Activated T-cell treated with anti-CD3 and anti-CD28 coated beads for 24 hours (primary cell): ENCODE measurements at places on chromosomes 2 and 18.

DNA sequence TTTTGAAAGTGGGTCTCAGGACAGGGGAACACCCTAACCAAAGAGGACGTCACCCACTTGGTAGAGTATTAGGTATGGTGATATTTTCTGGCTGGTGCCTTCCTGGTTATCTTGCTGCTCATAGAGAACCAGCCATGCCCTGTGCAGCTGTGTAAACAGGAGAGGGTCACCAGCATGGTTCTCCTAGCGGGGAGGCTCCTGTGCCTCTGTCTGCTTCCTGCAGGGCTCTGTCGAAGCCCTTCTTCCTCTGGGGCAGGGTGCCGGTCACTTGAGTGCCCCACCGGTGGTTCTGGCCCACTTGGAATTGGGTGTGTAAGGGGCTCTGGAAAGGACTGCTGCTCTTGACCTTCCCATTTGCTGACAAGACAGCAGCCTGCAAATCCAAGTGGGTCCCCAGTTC lies 131.6 kb upstream of the MSH6 start:
- no peak for DNase-seq

GRCh38 chr2:217947383-217948350 lies 55.1 kb downstream of the TNS1 start:
- no peak for DNase-seq

DNA sequence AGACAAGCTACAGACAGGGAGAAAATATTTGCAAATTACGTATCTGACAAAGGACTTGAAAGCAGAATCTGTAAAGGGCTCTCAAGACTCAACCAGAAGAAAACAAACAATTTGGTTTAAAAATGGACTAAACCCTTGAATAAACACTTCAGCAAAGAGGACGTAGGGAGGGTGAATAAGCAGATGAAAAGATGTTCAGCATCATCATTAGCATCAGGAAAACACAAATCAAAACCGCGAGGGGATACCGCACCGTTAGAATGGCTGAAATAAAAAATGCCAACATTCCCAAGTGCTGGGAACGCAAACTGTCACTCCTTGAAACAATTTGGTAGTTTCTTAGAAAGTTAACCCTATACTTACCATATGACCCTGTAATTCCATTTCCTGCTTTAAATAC lies 136.7 kb downstream of the MBP start:
- no peak for DNase-seq

GRCh38 chr2:2777213-2777612 lies 446.1 kb upstream of the MYT1L start:
- no peak for DNase-seq

- DNase-seq, result no peak
These were observed 414.2 kb upstream of the CHST9 start for GRCh38 chr18:27599202-27599829.

DNA sequence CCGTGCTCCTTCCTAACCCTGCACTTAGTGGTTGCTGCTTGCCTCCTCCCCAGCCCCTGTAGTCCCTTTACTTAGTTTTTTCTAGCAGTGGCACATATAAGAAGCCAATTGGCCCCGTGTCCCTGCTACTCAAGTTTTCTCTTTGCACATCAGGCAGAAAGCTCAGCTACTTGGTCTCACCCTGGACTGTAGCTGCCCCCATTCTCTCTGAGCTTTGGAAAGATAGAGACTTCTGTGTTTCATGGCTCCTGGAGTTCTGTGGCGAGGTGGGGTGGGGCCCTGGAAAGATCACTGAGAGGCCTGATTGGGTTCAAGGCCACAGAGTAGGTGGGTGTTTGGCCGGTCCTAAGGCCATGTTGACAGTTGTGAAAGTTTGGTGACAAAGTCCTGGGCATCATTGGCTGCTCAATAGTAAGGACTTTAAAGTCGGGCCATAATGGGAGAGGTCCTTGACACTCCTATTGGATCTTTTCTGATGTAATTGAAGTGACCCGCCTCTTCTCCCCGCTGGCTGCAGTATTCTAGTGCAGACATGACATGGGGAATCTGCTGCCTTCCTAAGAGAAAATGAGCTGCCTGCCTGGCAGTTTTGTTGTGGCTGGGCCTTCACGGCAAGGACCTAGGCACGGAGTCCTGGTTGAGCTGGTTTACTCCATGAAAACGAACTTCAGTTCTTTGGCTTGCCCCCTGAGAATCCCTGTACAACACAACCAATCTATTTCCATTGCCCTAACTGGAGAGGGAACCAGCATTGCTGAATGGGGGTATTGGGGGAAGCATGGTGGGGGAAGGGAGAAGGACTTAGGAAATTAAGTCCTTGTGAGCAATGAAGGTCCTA lies 26.2 kb upstream of the CYP27A1 start:
- no peak for DNase-seq
